NCI-H187 (cell line): ENCODE measurements at places on chromosomes 5 and 9.
A peak's percentile ranks its signal among the peaks of the same experiment; 100 is the strongest.

GRCh38 chr9:109031241-109031640, 17.9 kb upstream of the CTNNAL1 start:
- DNase-seq = no peak

DNA sequence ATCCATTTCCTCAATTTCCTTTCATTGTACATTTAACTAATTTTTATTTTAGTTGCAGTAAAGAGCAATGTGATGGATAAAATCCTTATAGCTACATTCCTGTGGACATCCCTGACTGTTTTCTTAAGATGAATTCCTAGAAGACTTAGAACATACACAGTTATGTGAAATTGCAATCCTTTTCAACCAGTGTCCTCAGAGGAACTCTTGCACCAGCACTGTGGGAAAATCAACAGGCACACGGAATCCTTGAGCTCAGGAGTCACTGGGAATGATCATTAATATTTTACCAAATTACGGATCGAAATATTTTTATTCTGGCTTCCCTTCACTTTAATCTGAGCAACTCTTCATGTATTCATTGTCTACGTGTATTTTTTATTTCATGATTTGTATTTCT, 901.9 kb upstream of the WWC1 start:
- DNase-seq = no peak

DNA sequence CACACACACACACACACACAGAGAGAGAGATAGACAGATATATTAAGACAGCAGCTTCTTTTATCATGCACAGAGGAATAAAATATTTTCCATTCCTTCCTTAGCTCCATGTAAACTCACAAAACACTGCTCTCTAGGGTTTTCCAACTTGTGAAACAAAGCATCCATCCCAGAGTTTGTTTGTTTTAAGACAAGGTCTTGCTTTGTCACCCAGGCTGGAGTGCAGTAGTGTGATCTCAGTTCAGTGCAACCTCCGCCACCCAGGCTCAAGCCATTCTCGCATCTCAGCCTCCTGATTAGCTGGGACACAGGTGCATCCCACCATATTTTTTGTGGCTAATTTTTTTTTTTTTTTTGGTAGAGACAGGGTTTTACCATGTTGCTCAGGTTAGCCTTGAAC, 298.7 kb downstream of the FBXL17 start:
- DNase-seq = no peak

- no peak for DNase-seq
These were observed 14.0 kb downstream of the UBE2QL1 start for GRCh38 chr5:6462671-6463070.

GRCh38 chr9:133529457-133529856, 4.7 kb upstream of the MYMK start:
- DNase-seq = no peak

DNA sequence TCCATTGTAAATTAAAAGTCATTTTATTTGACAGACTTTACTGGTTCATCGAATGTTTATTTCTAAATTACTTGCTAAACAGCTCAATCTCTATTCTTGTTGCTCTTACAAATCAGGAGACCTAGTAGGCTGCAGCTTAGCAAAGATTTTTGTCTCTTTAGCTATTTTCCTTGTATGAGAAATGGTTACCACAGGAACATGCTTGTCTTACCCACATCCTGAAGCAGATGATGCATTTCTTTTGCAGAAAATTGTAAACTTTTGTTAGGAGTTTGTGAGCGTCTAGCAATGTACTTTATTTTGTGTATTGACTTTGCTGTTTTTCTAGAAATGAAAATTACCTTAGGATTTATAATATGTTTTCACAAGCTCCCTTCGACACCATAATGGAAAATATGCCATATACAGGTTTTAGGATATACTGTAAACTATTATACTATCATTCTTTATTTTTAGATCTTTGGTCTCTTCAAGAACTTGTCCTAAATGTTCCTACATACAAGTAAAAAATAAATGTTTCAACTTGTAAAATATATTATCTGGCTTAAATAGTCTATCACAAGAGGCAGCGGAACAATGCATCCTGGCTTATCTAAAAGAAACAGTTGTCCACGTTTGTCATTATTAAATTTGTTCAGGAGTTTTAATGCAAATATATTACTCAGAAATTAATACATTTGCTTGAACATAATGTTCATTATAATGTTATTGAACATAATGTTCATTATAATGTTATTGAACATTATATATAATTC, 54.1 kb downstream of the SPEF2 start:
- DNase-seq = no peak

GRCh38 chr5:87081511-87082372, 185.9 kb upstream of the RASA1 start:
- no peak for DNase-seq

DNA sequence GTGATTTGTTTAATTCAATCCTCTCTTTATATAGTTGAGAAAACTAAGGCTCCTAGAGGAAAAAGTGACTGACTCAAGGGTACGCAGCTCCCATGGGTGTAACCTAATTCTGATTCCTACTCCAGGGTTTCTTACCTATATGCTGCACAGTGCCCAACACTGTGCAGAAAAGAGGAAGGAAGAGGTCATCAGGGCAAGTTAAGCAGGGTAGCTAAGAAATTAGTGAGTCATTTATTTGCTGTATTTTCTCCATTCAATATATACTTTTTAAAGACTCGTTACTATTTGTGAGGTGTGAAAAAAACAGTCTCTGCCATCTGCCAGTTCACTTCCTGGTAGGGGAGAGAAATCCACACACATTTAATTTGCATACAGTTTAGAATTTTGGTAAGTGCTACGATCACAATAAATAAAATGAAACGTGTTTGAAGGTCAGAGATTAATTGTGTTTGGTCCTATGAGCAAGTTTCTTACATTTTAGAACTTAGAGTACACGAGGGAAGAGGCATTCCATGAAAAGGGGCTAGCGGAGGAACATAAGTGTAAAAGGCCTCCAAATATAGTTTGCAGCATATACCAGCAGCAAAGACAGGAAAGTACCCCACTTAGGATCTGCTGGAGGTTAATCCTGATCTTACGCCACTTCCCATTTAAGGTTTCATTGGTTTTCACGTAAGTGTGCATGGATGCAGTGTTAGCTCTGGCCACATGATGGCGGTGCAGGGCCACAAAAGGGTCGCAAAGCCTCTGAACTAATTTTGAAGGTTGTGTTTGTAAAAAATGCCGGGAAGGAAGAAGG, 59.9 kb upstream of the TLR4 start:
- DNase-seq = no peak

DNA sequence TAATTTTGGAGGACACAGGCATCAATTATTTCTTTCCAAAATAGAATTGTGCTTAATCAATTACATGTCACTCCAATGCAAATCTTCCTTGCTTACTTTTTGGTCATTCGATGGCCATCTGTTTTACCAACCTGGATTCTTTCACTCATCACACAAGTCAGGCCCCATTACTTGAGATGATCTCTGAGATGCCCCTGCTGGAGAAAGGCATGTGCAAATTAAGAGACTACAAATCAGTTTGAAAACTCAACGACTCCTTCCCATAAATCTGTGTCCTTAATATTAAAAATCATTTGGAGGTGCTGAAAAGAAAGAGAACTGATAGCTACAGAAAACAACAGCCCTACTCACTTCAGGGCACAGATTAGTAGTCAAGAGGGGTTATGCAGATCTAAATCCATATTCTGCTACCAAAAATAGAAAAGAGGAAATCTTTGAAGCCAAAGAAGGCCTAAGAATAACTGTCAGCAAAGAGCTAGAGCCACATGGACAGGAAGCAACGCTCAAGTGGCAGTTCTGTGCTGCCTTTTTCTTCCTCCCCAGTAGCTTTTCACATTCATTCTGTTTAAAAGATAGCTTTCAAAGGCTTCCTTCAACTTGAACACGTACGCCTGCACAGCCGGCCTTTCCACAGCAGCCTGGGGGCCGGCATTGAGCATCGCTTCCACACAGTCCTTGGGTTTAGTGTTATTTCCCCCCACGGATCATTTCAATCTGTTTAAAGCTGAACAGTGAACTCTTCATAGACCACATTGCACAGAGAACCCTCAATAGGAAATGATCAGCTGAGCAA, 79.3 kb upstream of the MAP3K1 start:
- no peak for DNase-seq

GRCh38 chr9:38181866-38182265, 112.8 kb upstream of the SHB start:
- DNase-seq = no peak

GRCh38 chr9:92729735-92730155, 34.9 kb downstream of the BICD2 start:
- no peak for DNase-seq

GRCh38 chr5:91641730-91642350, 258.7 kb upstream of the ARRDC3 start:
- DNase-seq = peak; percentile 6

DNA sequence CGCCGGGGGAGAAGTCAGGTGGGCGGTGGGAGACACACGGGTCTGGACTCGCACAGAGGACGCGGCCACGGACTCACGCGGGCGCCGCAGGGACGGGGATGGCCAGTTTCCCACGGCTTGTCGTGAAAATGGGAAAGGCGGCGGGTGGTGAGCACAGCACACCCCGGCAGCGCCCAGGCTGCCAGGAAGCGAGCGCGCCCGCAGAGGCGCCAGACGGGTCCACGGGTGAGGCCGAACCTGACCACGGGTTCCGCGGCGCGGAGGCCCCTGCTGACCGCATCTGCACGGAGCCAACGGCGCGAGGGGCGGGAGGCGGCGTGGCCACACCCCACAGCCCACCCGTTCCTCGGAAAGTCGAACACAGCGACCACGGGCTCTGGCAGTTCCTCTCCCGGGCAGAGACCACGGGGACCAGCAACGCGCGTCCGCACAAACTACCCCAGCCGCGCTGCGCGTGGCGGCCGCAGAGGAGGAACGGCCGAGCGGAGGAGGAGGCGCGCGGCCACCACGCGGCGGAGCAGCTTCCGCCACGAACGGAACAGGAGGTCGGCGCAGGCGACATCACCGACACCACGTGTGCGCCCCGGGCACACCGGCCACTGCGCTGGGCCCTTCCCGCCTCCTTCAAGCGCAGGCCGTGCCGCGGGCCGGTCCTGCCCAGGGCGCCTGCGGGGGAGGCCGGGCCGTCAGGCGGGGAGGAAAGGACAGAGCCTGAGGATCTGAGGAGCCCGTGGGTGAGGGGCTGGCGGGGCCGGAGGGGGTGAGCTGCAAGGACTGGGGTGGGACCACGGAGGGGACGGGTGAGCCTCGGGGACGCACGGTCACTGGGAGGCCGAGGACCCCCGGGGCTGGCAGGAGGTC, 5.6 kb downstream of the EXD3 start:
- no peak for DNase-seq

GRCh38 chr9:122320413-122320881, 50.4 kb upstream of the PTGS1 start:
- no peak for DNase-seq

DNA sequence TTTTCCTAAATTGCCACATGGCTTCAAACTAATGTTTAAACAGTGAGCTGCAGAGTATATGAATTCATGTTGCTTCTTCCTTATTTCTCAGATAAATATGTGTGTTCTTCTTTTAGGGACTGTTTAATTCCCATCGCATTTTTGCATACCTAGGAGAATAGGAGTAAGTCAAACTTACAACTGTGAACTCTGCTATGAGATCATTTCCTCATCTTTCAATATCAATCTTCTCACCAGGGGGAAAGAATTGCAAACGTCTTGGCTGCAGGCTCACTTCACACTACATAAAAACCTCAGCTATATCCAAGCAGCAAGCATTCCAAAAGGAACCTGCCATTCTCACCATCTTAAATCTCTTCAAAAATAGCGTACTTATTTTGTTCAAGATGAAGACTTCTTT, 271.0 kb downstream of the DNAH5 start:
- DNase-seq = no peak

DNA sequence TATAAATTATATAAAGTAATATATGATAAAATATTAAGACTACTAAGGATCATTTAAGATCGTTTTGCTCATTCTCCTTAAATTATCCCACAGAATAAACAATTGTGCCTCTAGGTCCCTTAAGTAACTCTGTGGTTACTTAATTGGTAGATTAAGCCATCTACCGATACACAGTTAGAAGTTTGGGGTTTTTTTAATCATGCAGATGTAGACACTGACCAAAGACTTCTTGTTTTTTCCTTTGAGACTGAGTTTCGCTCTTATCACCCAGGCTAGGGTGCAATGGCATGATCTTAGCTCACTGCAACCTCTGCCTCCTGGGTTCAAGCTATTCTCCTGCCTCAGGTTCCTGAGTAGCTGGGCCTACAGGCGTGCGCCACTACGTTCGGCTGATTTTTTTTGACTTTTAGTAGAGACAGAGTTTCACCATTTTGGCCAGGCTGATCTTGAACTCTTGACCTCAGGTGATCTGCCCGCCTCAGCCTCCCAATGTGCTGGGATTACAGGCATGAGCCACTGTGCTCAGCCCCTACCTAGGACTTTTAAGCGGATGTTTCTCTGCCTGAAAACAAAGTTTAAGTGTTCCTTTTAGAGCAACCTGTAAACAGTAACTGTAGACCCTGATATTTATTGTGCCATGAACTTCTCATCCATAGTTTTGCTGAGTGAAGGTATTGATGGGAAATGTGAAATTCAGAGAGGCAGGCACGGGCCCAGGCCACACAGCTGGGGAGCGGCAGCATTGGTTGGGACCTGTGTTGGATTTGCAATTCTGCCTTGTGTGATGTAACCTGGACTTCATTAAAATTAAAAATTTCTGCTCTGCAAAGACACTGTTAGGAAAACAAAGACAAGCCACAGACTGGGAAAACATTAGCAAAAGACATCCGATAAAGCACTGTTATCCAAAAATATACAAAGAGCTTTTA, 11.6 kb downstream of the CEL start:
- no peak for DNase-seq

DNA sequence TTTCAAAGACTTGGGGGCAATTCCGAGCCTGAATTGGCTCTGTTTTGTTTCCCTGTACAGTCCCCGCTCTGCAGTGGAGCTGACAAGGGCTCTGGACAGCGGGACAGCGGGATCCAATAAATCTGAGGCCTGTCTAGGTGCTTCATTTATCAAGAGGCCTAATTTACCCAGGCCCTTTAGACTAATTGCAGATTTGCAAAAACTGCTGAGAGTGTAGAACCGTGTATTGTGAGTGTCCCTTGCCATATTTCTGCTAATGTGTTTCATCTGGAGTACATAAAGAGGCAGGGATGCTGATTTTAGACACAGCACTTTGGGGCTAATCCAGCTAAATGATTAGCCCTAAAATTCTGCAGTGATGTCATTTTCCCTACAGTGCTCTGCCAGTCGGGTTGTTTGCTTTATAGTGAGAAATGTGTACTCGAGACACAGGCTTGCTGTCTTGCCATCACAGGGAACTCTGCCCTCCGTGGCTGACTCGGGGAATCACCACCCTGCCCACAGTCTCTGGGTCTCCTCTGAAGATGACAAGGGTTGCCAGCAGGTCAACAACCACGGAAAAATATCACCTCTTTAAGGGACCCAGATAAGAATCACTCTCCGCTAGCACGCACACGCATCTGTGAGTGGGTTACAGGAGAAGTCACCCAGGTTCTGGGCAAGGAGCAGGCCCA, 592.0 kb downstream of the BNC2 start:
- DNase-seq = no peak
